Progenitor cell of endocrine pancreas (in vitro differentiated cells): ENCODE measurements at places on chromosomes 7 and 10.

- no peak for DNase-seq
These were observed 20.6 kb upstream of the WASL start for GRCh38 chr7:123769371-123769770.

- DNase-seq, result no peak
These were observed 27.3 kb upstream of the HERPUD2 start for GRCh38 chr7:35722054-35722849.

GRCh38 chr7:14501436-14501835 lies 401.1 kb downstream of the DGKB start:
- no peak for DNase-seq

- no peak for DNase-seq
These were observed 29.9 kb downstream of the SORBS1 start for GRCh38 chr10:95531058-95531809.

DNA sequence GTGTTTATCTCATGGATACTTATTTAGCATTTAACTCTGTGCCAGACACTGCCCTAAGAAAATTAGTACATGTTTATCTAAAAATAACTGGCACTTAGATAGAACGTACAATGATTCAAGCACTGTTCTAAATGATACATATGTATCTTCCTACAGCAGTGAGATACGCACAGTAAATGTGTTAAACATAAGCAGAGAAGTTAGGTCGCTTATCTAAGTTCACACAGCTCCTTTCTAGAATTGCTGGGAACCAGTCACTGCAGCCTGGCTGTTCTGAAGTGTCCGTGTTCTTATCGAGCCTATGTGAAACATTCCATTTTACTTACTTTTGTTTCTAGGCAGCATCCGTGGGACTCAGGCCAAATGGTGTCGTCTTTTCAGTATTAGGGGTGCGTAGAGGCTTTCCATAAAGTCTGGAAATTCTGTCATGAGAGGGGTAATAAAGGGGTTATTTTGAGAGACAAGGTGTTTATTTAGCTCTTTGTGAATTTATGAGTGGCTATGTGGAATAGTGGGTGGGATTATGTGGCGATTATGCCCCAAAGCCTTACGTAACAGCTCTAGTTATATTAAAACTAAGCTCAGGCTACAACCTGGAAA lies 186.9 kb downstream of the SND1 start:
- DNase-seq, result no peak

GRCh38 chr10:89281606-89282395 lies 20.0 kb upstream of the IFIT2 start:
- no peak for DNase-seq

DNA sequence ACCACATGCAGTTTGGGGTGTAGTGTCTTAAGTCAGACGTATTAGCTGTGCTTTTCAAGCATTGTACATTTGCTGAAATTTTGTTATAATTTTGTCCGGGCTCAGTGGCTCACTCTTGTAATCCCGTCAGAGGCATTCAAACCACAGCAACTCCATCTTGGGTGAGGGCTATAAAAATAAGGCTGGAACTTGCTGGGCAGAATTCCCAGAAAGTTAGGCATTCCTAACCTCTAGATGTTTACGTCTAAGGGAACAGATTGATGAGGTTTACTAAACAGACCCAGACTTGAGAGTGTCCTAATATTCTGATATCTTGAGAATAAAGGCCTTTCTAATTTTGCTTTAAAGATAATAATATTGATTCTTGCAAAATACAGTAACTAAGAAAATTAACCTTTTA lies 957.8 kb downstream of the NXPH1 start:
- no peak for DNase-seq

DNA sequence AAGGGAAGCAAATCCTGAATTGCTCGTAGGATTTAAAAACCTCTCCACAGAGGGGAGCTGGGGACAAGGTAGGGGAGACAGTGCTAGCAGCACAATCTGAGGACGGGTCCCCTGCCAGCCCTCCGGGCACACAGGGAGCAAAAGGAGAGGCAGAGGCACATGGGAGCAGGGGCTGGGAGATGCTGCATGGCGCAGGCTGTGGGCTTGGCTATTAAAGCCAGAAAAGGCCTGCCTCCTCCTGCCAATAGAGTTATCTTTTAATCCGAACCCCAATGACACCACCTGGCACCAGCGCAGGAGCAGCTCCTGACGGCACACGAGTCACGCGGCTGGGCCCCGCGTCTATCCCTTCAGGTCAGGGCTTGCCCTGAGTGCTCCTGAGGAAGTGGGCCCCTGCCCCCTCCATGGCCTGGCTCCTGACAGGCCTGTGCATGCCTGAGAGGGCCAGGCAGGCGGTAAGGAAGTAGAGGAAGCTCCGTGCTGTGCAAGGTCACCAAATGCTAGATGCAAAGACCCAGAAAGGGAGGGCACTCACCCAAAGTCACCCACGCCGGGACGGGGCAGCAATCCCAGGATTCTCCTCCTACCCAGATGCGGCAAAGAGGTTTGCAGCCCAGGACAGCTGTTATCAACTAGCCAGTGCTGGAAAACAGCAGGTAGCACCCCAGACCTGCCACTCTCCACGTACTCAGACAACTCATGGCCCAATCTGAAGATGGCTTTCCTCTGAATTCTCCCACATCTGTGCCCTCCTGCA lies 28.1 kb downstream of the DLG5 start:
- DNase-seq, result no peak

- no peak for DNase-seq
These were observed 93.8 kb downstream of the ZRANB1 start for GRCh38 chr10:125035588-125036295.

- no peak for DNase-seq
These were observed 17.8 kb upstream of the GSAP start for GRCh38 chr7:77433901-77434300.

- DNase-seq, result no peak
These were observed 51.0 kb upstream of the PPP2R2D start for GRCh38 chr10:131849591-131850382.

DNA sequence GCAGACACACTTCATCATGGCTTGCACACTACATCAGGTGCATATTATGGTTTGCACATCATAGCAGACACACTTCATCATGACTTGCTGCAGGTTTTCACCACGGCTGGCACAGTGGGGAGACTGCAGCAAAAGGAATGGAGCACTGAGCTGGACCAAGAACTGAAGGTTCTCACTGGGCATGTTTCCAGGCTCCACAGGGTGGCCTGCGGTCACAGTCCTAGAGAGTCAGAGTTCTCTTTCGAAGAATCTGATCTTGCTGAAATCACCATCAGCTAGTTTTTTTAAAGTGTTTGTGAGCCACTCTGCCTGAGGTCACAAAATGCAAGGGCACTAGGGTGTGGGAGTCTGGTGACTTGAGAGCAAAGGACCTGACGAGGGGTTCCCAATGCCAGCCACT lies 140.4 kb upstream of the NPY start:
- DNase-seq, result no peak

- DNase-seq, result no peak
These were observed 14.7 kb upstream of the OAT start for GRCh38 chr10:124433461-124433860.

GRCh38 chr7:74584160-74584954 lies 73.2 kb upstream of the GTF2I start:
- no peak for DNase-seq

DNA sequence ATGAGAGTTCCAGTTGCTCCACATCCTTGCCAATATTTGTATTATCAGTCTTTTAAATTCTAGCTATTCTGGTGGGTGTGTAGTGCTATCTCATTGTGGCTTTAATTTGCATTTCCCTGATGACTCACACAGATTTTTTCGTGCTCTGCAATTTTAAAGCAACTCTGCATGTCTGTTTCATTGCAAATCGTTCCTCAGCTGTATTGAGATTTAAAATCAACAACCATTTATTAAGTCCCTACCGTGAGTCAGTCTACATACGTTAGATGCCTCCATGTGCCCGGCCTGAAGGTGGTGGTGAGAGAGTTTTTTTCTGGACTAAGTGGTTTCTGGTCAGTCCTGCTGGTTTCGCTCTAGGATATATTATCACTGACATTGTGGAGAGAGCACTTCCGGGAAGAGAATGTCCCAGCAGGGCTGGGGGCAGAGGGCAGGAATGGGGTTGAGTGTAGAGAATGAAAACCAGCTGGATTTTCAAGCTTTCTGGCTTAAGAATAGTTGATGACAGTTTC lies 8.4 kb upstream of the HYCC1 start:
- no peak for DNase-seq

GRCh38 chr10:43086321-43086942 lies 9.6 kb downstream of the RET start:
- DNase-seq, result no peak

DNA sequence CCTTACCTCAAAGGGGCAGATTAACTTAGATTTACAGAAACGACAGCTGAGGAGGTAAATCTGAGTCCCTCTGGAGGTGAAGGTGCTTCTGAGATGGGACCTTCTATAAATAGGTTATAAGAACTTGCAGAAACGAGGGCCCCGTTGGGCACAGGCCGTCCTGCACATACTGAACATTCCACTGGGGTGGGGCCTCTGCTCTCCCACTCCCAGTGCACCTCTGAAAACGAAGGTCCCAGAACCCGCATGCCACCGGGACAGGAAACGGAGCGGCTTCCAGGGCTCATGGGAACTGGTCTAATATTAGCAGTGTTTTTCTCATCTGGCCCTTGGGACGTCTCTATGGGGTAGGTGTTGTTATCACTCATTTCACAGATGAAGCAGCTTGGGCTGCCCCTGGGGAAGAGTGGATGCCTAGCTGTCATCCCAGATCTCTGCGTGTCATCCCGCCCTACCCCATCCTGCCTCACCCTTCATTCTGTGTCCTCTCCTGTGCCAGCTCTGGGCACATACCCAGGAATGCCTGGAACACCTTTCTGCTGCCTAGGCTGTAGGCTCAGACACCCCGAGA lies 19.6 kb downstream of the C10orf62 start:
- no peak for DNase-seq

DNA sequence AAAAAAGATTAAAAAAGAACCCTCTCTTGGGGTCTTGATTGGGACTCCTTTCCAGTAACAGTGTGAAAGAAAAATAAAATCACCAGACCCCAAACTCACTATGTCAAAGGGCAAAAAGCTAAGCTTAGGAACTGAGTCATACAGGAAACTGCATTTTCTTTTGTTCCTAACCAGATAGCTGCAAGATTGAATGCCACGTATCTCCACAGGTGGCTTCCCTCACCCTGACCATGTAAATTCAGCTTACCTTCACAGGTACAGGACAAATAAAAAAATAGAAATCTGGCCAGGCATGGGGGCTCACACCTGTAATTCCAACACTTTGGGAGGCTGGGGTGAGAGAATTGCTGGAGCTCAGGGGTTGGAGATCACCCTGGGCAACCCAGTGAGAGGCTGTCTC lies 32.5 kb upstream of the EIF4H start:
- no peak for DNase-seq

DNA sequence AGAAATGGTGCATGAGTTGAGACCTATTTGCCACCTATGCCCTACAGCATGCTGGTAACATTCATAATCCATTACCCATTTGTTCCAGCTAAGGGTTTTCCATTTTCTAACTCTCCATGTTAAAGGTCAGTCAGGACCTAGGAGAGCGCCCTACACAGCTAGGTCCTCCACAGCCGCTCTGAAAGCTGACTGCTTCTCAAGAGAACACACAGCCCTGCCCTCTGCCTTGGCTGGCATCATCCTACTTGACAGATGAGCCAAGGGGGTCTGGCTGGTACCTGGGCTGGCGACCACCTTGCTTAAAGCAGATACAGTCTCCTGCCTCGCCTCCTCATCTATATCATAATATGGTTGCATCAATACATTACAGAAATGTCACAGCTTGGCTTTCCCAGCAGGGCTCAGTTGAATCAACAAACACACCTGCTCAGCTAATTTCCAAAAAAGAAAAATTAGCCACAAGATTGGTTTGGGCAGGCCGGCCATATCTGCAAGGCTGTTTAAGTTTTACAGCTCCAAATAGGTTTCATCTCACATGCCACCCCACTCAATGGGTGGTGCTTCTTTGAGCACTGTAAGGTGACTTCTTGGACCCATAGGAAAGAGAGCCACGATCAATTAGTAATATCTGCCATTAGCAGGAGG lies 17.3 kb downstream of the TLL2 start:
- DNase-seq, result peak; percentile 39

DNA sequence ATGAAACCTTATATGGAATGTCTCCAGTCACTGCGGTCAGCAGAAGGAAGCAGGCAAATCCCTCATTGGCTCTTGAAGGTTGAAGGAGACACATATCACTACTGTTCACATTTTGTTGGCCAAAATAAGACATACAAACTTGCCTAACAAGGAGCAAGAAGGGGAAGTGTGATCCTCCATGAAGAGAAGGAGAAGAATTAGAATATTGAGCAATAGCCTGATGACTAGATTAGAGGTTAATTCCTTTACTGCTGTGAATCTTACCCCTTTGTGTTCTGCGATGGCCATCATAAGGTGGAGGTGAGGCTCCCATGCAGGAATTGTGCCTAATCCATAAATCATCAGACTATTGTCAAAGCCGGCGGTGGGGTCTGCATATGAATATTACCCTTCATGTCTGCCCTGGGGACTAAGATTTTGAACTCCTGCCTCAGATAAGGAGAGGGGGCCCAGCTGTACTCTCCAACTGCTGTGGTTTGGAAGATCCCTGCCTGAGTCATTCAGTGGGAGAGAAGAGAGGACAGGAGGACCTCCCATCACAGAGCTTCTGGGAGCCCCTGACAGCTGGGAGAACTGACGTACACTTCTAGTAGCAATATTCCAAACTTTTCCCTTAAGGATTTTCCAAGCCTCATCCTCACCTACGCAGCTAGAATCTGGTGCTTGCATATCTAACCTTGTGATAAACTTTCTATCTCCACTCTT lies 398.5 kb downstream of the REEP3 start:
- DNase-seq, result no peak

- no peak for DNase-seq
These were observed 219.3 kb downstream of the GATA3 start for GRCh38 chr10:8273749-8274148.

DNA sequence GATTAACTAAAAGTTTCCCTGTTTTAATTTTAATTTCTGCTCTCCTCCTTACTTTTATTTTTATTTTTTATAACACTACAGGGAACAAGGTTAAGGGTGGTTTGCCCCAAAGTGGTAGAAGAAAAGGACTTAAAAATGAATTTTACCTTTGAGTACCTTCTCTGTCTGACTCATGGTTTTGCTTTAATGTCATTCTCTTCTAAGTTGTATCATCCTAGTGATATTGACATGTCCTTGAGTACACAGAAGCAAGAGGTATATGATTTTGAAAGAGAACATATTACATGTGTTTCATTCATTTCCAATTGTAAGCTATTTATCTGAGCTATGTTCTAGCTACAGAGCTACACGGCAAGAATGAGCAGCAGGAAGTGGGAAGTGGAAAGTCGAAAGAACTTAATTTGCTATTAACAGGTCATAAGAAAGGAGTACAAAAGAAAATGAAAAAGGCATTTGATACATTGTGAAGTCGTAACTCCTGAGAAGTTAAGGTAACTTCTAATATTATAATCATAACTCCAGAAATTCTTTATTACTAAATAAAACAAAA lies 112.5 kb downstream of the SEMA3A start:
- DNase-seq, result no peak

DNA sequence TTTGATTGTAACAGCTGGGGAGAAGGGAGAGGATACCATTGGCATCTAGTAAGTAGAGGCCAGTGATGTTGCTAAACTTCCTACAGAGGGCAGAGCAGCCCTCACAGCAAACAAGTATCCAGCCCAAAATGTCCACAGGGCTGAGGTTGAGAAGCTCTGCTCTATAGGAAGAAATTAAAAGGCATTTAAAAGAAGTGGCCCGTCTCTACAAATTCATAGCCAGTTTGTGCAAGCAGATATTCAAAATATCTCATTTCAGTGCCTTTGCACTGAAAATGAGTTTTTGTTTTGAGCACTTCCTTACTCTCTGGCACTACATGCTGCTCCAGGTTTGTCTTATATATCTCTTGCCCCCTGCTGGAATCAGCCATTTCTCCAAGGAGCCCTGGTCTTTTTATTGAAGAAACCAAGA lies 330.0 kb downstream of the BBS9 start:
- DNase-seq, result no peak
